ENCODE measurements at places on chromosomes 3 and 15. TPM values are rescaled to one million over a fixed set of nuclear protein-coding genes. Genes with fewer than 3 reads are reported as not detected.

SLC30A4 gene
- total RNA-seq = 9.6 TPM

PPARG gene
- total RNA-seq = 0.23 TPM

U2SURP gene
- 73.6 TPM for total RNA-seq

EPB42 gene
- total RNA-seq = not detected

ST3GAL6 gene
- 13.0 TPM for total RNA-seq

CD200 gene
- total RNA-seq = 69.0 TPM

GOLGA8R gene
- 1.8 TPM for total RNA-seq

CDCP1 gene
- 0.31 TPM for total RNA-seq

DNA sequence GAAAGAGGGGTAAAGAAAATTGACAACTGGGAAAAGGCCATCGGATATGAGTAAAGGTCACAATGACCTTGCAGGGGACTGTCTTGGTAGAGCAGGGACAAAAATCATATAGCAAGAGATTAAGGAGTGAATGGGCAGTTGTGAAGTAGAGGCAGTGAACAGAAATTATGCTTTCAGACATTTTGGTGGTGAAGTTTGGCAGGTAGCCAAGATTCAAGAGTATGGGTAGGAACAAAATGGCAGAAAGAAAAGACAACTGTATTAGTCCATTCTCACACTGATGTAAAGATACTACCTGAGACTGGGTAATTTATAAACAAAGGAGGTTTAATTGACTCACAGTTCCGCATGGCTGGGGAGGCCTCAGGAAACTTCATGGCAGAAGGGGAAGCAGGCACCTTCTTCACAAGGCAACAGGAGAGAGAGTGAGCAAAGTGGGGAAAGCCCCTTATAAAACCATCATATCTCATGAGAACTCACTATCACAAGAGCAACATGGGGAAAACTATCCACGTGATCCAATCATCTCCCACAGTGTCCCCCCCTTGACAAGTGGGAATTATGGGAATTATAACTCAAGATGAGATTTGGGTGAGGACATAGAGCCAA is 84.0 kb downstream of the CGNL1 start:
- no peak for ATAC-seq

DNA sequence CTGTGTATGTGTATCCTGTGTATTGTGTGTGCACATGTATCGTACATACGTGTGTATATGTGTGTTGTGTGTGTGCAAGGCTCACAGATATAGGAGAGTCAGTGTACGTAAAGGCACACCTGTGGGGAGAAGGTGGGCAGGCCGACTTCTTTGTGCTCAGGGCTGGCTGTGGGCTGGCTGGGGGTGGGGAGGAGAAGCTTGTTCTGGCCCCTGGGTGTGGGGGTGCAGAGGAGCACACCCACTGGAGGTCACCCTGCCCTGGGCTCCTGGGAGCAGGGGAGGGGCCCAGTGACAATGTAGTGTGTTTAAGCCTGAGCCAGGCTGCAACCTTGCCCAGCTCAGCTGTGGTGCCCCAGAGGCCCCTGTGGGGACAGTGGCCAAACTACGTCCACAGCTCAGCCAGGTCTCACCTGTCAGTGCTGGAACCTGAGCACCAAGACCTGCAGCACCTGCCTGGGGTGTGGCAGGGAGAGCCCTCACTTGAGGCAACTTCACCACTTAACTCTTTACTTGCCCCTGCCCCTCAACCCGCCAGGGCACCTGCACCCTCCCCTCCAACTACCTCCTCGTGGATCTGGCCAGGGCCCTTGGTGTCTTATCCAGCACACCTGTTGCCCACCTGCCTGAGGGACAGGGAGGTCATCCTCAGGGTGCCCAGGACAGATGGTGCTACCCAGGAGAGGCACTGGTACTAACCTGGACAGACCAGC is 2.6 kb upstream of the HHATL start:
- ATAC-seq = no peak

- ATAC-seq = no peak
Measured at GRCh38 chr3:58642846-58643245, 23.7 kb downstream of the FAM3D start.

GRCh38 chr3:43334976-43335375 is 48.6 kb downstream of the SNRK start:
- ATAC-seq = no peak

GRCh38 chr3:169285057-169286033 is 378.2 kb downstream of the MECOM start:
- no peak for ATAC-seq

DNA sequence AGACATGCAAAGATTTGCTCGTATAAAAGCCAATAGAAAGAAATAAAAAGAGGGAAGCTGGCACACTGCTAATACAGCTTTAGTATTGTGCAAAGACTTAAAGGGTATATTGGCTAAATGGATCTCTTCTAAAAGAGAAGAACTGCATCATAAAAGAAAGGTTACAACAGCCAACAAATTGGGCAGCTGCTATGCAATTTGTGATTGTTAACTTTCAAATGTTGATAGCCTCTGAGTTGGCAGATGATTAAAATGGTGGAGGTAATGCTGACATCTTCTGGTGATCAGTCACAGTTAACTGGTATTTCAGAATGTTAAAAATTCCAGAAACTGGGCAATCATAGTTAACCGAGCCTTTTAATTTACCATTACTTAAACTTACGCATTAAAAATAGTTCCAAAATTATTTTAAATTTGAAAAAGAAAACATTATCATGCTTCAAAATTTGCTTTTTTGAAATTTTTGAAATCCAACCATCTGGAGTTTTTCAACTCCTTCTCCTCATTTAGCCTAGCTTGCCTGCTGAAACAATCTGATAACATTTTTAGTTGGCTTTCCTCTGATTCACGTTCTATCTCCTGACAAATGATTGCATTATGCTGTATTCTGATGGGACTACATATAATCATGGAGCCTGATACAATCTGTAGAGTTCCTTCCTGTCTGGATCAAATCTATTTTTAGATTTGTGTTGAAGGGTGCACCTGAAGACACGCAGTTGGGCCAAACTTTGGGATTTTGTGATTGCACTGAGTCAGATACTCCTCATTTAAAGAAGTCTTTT is 144.0 kb upstream of the PDZRN3 start:
- ATAC-seq = no peak

- no peak for ATAC-seq
Measured at GRCh38 chr15:61057830-61058529, 171.1 kb downstream of the RORA start.

DNA sequence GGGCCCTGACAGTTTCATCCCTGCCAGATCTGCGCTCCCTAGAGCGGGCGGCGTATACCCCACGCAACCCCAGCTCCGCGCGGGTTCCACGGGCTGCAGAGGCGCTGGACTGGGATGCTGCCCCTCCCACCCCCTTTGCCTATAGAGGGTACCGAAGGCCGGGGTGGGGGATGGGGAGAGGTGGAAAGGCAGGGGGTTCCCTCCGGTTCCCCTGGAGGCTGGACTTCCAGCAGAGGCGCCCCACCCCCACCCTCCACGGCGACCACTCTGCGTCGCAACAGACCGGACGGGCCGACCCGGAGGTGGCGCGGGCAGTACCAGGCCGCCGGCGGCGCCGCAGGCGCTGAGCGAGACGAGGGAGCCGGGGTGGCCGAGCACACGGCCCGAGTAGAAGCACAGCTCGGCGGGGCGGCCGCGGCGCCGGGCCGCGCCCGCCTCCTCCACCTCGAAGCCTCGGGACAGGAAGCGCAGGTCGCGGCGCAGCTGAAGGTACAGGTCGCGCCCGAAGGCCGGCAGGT is 995 bp downstream of the ADAMTS17 start:
- ATAC-seq = no peak

DNA sequence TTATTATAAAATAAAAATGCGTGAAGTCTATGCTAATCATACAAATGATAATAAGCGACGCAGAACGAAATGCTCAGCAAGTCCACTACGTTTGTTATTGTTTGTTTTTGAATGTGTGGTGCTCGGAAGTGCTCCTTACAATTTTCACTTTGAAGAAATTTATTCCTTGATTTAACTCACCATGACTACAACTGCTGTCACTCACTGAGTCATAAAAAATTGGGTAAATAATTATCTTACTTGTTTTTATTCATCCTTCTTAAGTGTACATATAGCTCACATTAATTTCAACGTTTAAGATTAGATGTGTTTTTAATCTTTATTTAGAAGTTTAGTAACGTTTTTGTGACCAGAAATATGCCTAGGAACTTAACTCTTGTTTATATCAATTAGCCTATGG is 66.7 kb upstream of the NANOGP8 start:
- ATAC-seq = no peak

DNA sequence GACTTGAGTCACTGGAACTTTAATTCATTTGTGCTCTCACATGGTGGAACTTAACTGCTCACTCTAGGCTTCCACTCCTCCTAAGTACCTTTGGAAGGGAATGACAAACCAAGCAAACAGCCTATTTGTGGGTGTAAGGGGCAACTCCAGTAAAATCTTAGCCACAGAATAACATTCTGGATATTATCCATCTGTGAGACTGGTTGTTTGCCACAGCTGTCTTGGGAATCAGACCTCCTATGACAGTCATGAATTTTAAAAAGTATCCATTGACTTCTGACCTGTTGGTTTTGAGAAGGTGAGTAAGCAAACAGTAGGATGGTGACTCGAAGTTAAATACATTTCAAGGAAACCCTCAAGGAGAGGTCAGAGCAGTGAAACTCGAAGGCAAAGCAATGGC is 147.3 kb upstream of the CDIN1 start:
- ATAC-seq = no peak

- ATAC-seq = no peak
Measured at GRCh38 chr3:42228796-42229195, 37.2 kb downstream of the CCK start.

GRCh38 chr3:155334215-155334913 is 40.9 kb upstream of the STRIT1 start:
- no peak for ATAC-seq

DNA sequence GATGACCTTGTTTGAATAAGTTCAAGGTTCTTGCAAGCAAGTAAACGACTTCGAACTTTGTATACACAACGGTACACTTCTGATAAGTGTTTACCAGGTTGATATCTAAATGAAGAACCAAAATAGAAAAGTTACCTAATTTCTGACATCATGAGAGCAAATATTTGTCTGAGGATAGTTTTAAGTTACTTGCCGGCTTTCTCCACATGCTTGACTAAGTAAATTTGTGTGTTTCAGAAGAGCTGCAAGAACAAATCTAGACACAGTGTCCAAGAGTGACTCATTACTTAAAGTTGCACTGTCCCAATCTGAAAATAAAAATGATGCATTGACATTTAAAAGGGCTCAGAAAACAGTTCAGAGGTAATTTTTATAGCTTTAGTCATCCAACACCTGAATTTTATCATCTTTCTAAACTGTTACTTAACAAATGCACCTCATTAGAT is 115.1 kb downstream of the HERC1 start:
- ATAC-seq = no peak

DNA sequence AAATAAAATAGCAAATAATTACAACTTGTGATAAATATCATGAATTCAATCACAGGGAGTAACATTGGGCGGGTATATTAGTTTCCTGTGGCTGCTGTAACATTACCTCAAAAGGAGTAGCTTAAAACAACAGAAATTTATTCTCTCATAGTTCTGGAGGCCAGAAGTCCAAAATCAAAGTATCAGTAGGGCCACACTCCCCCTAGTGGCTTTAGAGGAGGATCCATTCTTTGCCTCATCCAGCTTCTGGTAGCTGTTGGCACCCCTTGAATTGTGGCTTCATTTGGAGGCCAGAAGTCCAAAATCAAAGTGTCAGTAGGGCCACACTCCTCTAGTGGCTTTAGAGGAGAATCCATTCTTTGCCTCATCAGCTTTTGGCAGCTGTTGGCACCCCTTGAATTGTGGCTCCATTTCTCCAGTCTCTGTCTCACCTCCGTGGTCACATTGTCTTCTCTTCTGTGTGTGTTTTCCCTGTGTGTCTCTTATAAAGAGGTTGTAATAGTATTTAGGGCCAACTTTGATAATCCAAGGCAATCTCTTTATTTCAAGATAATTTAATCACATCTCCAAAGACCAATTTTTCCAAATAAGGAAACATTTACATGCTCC is 3.1 kb upstream of the CFAP20DC start:
- ATAC-seq = peak; percentile 10

Measured in motor neuron (in vitro differentiated cells).